ENCODE measurements at places on chromosomes 12 and 14. TPM values are rescaled to one million over a fixed set of nuclear protein-coding genes. Genes with fewer than 3 reads are reported as not detected.

The TAS2R20 gene
- total RNA-seq = 1.3 TPM

The SPRYD4 gene
- total RNA-seq = 3.1 TPM

The SAMD15 gene
- 2.8 TPM for total RNA-seq

The PPP1R36 gene
- total RNA-seq = 0.97 TPM

The FAM234B gene
- 7.5 TPM for total RNA-seq

The STXBP6 gene
- 29.4 TPM for total RNA-seq

The GPRC5A gene
- total RNA-seq = 482 TPM

The CD163 gene
- total RNA-seq = 525 TPM

The MYH6 gene
- 0.62 TPM for total RNA-seq

The FGFR1OP2 gene
- 55.2 TPM for total RNA-seq

The KRT83 gene
- not detected for total RNA-seq

The RAD51AP1 gene
- 3.7 TPM for total RNA-seq

The TPH2 gene
- not detected for total RNA-seq

GRCh38 chr12:44334347-44334746 is 498.5 kb downstream of the TMEM117 start:
- no peak for DNase-seq

DNA sequence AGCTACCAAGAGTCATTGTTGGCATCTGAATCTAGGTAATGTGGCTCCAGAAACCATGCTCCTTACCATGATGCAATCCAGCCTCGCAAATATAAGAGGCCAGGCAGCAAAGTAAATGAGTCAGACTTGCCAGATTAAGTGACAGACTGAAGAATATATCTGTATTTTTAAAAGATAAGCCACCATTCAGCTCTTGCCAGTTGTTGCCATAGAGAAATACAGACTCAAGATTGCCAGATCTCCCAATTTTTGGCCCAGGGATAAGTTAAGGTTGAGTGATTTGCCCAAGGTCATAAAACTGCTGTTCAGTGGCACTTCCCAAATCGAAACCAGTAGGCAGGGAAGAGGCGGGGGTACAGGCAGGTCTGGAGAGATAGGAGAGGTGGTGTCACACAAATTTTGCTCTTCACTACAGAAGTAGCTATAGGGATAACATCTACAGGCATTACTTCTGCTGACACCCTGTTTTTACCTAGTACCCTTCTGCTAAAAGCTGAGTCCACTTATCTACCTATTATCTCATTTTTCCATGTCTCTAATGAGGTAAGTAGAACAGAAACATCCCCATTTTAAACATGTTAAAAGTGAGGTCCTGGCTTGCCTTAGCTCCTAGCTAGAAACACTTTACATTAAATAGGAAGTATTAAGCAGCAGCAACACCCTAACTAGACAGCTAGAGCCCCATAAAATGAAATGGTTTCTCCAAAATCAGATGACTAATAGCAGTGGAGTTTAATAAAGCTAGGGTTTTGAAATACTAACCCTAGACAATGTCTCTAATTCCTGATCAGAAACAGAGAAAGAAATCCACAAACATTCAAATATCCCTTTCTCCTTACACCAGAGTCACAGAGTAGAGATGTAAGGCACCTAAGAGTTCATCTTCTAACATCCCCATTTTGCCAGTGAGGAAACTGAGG is 19.5 kb downstream of the DCAF5 start:
- no peak for DNase-seq

- no peak for DNase-seq
Observed at GRCh38 chr12:127300075-127300474, 966.9 kb upstream of the TMEM132C start.

- DNase-seq = no peak
Observed at GRCh38 chr12:12555656-12556055, 7.0 kb downstream of the DUSP16 start.

- no peak for DNase-seq
Observed at GRCh38 chr12:91119089-91119488, 7.8 kb upstream of the LUM start.

- DNase-seq = no peak
Observed at GRCh38 chr12:65156366-65156841, 13.0 kb upstream of the LEMD3 start.

GRCh38 chr12:10027721-10028120 is 2.8 kb upstream of the CLEC9A start:
- DNase-seq = no peak

DNA sequence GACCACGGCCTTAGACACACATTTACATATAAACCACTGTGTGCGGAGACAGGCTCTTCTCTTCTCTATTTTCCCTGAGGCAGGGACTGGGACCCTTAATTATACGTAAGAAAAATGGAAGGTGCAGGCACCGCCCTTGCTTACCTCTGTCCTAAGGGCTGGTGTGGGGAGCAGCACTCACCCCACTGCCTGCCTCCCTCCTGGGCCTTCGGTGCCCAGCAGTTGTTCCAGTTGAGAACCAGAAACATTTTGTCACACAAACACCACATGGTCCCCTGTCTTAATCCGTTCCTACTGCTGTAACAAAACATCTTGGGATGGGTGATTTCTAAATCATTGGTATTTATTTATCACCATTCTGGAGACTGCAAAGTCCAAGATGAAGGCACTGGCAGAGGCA is 192.7 kb upstream of the DIO3 start:
- no peak for DNase-seq

GRCh38 chr12:45416126-45416525 is 200.2 kb downstream of the ANO6 start:
- DNase-seq = no peak

GRCh38 chr14:61329478-61330051 is 8.2 kb downstream of the PRKCH start:
- no peak for DNase-seq

DNA sequence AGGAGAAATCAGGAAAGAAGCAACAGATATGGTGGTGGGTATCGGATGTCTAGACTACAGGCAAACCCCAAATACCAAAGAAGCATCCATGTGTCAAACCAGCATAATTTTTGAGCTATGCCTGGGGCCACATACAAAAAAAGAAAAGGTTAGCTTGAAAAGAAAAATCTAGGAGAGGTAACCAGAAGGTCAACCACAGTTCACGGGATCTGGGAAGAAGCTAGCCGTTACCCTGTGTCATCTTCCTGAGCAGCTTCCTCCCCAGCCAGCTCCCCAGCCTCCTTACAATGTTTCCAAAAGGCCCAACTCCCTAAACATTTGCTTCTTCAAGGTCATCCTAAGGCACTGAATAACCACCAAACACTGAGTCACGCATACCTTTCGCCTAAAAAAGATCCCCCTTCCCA is 3.1 kb downstream of the SINHCAF start:
- DNase-seq = no peak

- DNase-seq = peak; percentile 73
Observed at GRCh38 chr14:91249841-91250616, 5.5 kb upstream of the GPR68 start.

- DNase-seq = no peak
Observed at GRCh38 chr14:104348741-104349140, 210.4 kb downstream of the KIF26A start.

- DNase-seq = no peak
Observed at GRCh38 chr12:27552886-27553560, 29.0 kb downstream of the PPFIBP1 start.

- no peak for DNase-seq
Observed at GRCh38 chr14:74478996-74479635, 14.0 kb downstream of the NPC2 start.

GRCh38 chr14:100292776-100293461 is 13.3 kb downstream of the SLC25A29 start:
- no peak for DNase-seq

DNA sequence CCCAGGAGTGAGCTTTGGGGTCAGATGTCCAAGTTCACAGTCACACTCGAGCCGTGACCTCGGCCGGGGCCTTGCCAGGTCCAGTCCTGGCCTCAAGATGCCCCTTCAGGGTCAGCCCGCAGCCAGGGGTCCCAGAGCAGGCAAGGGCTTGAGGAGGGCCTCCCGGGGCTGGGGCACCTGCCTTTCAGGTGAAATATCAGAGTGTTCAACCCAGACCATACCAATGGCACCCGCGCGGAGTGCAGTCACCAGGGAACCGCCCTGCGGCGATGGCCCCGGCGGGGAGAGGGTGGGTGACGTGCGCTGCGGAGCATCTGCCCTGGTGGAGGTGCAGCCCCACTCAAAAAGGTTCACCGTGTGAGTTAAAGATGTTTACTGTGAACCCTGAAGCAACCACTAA is 16.9 kb downstream of the LRCOL1 start:
- no peak for DNase-seq

- DNase-seq = no peak
Observed at GRCh38 chr12:113467502-113468364, 3.9 kb downstream of the LHX5 start.

GRCh38 chr12:77115471-77115870 is 50.1 kb upstream of the E2F7 start:
- DNase-seq = no peak

- no peak for DNase-seq
Observed at GRCh38 chr12:54932038-54932437, 52.5 kb downstream of the TESPA1 start.

DNA sequence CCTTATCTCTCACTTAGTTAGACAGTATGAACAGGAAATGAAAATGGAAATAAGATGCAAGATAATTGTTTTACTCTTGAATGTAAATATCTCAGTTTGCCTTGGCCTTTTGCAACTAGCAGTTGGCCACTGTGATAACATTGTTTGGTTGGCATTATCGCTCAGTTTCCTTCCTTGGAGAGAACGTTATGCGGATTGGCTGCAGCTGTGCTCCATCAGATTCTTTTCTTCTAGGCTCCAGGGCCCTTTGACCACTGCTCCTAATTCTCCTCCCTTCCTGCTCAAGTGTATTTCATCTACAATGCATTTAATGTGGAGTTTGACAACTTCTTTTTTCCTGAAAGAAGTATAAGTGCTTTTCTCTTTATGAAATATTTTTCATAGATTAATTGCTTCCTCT is 284.2 kb downstream of the ADAMTS20 start:
- DNase-seq = no peak

DNA sequence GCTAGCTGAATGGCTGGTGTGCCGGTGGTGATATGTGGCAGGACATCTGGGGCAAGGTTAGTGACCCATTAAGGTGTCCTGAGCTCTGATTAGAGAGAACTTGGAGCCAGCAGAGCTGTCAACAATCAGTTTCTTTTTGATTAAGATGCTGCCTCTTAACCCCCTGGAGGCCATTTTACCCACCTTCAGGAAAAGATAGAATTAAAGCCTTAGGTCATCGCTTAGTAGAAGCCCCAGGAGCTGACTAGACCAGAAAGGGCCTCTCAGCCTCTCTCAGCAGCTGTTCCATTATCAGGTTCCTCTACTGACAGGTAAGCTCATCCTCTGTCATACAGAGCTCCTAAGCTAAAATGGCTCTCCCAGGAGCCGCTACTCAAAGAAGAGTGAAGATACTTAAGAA is 339.0 kb downstream of the FUT8 start:
- no peak for DNase-seq

DNA sequence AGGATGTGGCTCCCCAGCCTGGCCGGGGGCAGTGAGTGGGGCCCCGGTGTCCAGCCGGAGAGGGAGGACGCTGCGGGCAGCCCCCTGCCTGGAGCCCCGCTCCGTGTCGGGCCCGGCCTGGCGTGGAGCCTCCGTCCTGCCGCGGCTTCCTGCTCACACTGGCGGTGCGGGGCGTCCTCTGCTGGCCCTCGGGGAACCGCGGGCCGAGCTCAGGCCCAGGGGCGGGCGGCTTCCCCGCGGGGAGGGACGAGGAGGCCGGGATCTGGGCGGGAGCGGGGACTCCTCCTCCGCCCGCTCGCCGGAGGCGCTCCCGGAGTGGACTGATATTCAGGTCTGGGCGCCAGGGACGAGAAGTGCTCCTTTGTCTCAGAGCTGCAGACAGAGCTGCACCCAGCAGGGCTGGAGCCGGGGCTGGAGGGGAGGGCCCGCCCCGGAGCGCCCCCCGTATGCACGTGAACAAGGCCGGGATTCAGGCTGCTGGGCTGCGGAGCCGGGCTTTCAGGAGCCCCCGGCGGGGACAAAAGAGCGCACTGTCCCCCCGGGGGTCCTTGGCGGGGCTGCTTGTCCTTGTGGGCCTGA is 2.2 kb downstream of the MMP17 start:
- peak; percentile 82 for DNase-seq

DNA sequence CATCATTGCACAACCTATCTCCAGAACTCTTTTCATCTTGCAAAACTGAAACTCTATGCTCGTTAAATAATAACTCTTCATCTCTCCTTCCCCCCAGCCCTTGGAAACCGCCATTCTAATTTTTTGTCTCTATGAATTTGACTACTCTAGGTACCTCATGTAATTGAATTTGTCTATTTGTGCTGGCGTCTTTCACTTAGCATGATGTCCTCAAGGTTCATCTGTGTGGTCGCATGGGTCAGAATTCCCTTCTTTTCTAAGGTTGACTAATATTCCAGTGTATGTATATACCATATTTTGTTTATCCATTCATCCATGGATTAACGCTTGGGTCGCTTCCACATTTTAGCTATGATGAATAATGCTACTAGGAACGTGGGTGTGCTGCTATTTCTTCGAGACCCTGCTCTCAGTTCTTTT is 80.1 kb downstream of the PLXNC1 start:
- no peak for DNase-seq

GRCh38 chr14:75221797-75222196 is 45.4 kb upstream of the TMED10 start:
- no peak for DNase-seq

DNA sequence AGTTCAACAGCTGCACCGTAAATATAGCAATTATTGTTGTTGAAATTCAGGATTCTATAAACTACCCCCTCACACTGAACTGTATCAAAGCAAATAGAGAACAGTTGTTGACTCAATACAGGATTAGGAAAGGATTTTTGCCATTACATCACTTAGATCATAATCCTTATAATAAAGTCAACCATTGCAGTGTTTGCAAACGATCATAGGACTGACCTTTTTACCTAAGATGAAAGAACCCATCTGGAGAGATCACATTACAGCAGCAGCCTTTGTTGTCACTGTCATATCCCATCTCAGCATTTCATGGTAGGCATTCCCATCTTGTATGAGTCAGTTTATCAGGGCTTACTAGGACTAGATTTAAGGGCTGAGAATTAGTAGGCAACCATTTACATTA is 96.1 kb downstream of the IPO8 start:
- DNase-seq = no peak

GRCh38 chr14:29391801-29392200 is 535.8 kb downstream of the PRKD1 start:
- no peak for DNase-seq

DNA sequence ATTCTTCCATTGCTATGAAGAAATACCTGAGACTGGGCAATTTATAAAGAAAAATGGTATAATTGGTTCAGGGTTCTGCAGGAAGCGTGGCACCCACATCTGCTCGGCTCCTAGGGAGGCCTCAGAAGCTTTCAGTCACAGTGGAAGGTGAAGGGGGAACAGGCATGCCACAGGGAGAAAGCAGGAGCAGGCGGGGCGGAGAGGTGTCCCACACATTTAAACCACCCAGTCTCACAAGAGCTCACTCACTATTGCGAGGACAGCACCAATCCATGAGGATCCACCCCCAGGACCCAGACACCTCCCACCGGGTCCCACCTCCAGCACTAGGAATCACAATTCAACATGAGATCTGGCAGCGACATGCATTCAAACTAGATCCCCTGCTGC is 56.0 kb upstream of the C14orf180 start:
- DNase-seq = no peak

DNA sequence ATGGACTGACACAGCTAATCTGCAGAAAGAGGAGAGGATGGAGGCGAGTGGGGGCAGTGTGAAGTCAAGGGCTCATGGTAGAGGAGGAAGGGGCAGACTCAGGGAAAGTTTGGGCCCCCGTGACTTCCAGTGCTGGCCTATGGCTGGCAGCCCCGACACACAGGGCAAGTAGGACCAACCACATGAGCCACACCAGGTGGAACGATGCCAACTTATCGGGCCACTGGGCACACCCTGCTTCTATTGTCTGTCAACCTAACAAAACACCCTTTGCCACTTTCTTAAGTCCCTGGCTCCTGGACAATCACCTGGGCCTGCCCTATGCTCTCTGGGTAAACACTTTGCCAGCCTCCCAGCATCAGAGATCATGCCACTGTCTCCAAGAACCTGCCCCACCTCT is 65.2 kb upstream of the PSMC1 start:
- DNase-seq = no peak

All from lower lobe of right lung (tissue), 2 donors.